ENCODE measurements at places on chromosomes 4 and X.

DNA sequence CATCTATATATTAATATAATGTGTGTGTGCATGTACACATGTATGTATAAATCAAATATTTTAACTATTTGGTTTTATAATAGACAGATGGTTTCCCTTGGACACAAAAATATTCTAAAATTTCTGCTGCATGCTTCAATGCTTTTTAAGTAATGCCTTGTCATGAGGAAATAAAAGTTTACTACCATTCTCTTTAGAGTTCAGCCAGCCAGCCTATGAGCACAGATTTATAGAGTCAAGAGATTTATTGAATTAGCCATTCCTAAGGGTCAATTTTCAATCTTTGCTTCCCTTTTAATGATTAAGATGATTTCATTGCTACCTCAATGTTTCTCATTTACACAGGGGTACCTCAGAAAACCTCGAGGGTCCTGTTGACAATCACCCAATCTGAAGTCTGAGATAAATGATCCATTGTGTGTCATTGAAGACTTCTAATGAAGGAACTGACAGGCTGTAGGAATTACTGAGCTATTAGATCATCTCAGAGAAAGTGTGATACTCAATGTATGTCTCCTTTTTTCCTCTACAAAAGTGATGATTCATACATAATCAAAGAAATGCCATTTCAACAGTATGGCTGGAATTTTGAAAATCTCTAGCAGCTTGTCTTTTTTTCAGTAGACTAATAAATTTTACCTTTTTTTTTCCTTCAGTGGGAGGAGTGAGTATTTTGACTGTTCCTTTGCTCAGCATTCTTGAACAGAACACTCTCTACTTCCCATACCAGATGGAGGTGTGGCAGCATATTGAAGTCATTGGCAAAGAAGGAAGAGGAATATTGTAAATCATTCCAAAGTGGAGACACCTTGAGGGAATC is 222.6 kb upstream of the PCDH18 start:
- H3K27me3 ChIP-seq = no peaks in the 10 kb centered on the region
- DNase-seq = no peak
- H3K4me1 ChIP-seq = peaks cover 9% of the 10 kb centered on the region

DNA sequence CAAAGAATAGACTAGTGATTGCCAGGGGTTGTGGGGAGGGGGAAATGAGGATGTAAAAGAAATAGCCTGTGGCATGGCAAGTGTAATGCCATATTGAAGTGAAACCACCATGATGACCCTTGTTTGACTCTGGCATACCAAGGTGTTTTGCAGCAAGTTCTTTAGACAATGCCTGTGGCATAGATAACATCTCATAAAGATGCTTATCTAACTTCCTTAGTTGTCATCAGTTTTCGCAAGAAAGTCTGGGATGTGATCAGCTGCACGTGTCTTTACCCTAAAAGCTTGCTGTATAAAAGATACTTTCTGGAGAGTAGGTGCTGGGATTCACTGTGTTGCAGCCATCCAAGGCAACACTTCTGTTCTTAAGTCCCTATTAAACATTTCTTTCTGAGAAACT is 176.1 kb upstream of the MAGEB16 start:
- peaks cover 20% of the 10 kb centered on the region for H3K4me1 ChIP-seq
- no peak for DNase-seq

- no peak overlapping the region for H3K27ac ChIP-seq
- no peak for DNase-seq
- peaks cover 6% of the 10 kb centered on the region for H3K36me3 ChIP-seq
- peaks cover 31% of the 10 kb centered on the region for H3K4me1 ChIP-seq
- no peak overlapping the region for H3K4me3 ChIP-seq
Measured at GRCh38 chr4:184817494-184818215, 8.1 kb downstream of the ACSL1 start.

DNA sequence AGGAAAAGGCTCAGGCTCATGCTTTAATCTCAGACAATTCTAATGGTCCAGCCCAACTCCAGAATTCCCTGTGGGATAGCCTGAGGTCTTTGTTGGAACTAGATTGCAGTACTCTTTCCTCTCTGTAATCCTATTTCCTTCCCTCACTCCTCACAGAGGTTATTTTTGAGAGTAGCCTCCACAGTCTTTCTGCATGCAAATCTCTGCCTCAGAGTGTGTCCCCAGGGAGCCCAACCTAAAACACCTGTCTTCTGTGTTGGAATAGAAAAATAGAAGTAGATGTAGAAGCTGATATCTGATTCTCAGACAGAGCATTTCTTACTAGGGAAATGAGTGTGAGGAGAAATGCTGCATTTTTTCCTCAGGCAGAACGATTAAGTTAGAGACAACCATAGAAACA is 915.5 kb upstream of the EPHA5 start:
- H3K27ac ChIP-seq = no peak overlapping the region
- H3K4me1 ChIP-seq = peaks cover 6% of the 10 kb centered on the region
- no peak for DNase-seq
- H3K4me3 ChIP-seq = no peak overlapping the region

GRCh38 chrX:40998123-40998522 is 87.1 kb upstream of the USP9X start:
- no peaks in the 10 kb centered on the region for H3K27me3 ChIP-seq
- H3K27ac ChIP-seq = no peak overlapping the region
- H3K36me3 ChIP-seq = no peaks in the 10 kb centered on the region
- no peak for DNase-seq
- H3K4me3 ChIP-seq = no peak overlapping the region
- peaks cover 16% of the 10 kb centered on the region for H3K4me1 ChIP-seq

All from Calu3 (cell line).